ENCODE measurements at places on chromosomes 7 and 10.

DNA sequence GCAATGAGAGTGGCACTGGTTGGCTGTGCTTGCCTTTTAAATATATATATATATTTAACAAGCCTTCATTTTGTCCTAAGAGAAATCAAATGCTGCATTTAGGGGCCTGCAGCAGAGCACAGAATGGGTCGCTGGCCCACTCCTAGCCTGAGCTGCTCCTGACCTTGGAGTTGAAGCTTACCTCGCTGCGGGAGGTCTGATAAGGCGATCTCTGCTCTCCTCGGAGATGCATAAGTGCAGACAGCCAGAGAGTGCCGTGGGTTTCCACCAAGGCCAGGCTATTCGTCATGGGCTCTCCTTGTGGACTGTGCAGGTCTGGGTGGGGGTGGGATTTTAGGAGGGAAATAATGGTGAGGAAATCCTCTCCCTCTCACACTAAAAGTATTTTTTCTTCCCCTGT, 99.5 kb upstream of the IKZF1 start:
- no peak for DNase-seq

GRCh38 chr7:108650467-108650866, 80.8 kb downstream of the DNAJB9 start:
- DNase-seq, result no peak

DNA sequence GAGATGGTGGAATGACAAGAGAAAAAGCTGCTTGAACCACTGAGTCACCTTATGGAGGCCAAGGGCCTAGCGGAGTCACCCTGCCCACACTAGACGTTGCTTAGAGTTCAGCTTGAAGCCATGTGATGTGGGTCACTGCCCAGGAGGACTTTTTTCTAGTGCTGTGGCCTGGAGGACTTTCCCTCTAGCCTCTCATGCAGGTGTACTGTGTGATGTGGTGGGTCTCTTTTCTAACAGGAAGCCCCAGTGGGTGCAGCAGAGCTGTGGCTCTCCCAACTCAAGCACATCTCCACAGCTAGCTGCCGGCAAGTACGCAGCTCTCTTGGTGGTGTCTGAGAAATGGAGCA, 13.6 kb downstream of the POR start:
- no peak for DNase-seq

GRCh38 chr10:132608511-132609195, 71.1 kb downstream of the INPP5A start:
- DNase-seq, result no peak

DNA sequence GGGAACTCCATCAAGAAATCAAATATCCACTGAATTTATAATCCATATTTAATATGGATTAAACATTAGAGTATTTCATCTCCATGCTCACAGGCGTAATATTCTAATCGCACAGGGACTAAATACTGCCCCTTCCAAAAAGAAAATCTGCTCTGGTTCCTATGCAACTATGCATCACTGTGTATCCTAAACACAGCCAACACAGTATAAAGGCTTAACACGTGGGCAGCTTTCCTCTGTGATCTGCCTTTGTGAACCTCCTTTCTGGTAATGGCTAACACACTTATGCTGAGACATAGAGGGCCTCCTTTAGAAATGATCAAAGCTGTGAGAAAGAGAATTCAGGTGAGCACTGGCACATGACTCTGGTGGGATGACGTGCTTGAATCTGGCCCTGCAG, 110.2 kb downstream of the RAB11FIP2 start:
- no peak for DNase-seq

GRCh38 chr10:133162178-133162909, 2.3 kb downstream of the KNDC1 start:
- DNase-seq, result no peak

DNA sequence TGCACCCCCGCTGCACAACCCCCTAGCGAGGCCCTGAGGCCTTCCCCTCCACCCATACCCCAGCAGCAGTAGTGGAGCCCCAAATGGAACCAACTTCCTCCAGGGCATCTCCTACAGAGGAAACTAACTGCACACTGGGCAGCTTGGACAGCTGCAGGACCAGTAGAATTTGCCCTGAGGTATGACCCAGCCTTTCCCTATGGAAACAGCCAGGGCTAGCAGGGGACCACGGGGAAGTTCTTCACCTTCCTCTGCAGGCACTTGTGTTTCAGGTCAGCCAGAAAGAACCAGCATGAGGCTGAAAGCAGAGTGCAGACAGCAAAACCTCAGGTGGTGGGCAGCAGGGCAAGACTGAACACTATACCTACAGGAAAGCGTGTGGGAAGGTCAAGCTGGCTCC, 5.7 kb upstream of the EEPD1 start:
- no peak for DNase-seq

DNA sequence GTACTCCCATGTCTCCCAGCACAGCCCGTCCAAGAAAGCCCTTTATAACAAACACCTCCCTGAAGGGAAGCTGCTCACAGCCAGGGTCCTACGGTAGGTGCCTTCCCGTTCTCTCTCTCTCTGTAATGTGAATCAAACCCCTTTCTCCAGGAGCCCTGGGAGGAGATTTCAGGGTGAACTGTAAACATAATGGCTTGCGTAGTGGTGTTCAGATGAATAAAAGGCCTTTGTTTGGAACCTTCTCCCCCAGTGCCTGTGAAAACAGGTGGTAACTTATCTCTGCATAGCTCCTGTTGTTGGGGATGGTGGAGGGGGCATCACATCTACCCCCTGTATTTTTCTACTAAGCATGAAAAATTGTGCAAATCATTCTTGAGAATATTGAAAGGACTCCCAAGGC, 12.4 kb downstream of the CALHM2 start:
- DNase-seq, result no peak

DNA sequence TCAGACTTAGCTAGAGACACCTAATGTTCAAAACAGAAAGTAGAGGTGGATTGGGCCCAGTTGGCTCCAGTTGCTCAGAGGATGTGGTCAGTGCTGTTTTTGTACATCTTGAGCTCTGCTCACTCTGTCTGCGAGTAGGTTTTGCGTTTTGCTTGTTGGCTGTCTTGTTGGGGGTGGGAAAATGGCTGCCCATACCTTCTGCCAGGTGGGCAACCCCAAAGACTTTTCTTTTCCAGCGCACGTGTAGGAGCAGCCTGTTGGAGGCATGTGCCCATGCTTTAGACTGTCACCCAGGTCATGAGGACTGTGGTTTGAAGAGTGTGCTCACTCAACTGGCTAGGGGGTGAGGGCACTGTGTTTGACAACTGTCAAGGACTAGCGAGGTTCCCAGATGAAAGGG, 73.9 kb downstream of the KAT6B start:
- DNase-seq, result peak; percentile 12

- DNase-seq, result no peak
Measured at GRCh38 chr7:138668229-138668596, 32.9 kb downstream of the SVOPL start.

- DNase-seq, result no peak
Measured at GRCh38 chr7:1607001-1607400, 37.2 kb upstream of the PSMG3 start.

- no peak for DNase-seq
Measured at GRCh38 chr7:157009170-157009777, 1.2 kb downstream of the MNX1 start.

- DNase-seq, result no peak
Measured at GRCh38 chr10:23088609-23089008, 6.8 kb upstream of the MSRB2 start.

DNA sequence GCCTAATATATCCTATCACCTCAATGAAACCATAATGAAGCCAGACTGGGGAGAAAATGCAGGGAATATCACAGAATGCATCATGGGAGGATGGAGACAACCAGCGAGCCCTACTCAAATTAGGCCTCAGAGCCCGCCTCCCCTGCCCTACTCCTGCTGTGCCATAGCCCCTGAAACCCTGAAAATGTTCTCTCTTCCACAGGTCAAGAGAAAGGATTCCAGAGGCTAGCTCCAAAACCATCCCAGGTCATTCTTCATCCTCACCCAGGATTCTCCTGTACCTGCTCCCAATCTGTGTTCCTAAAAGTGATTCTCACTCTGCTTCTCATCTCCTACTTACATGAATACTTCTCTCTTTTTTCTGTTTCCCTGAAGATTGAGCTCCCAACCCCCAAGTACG, 31.5 kb downstream of the PRSS2 start:
- no peak for DNase-seq

DNA sequence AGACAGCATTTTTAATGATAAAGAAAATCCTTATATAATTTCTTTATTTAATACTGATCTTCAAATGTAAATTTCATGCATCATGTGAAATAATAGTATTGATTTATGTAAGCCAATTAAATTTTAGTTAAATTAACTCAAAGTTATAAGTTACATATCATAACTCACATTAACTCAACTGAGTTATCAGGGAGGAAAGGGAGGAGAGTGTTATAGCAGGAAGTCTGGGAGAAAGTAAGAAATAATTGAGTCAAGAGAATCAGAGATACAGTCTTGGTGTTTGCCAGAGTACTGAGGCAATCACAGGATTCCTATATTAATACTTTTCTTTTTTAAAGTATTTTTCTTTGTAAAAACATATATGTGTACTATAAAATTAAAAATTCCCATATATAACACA, 4.0 kb downstream of the BICC1 start:
- no peak for DNase-seq

- no peak for DNase-seq
Measured at GRCh38 chr7:143413123-143413522, 4.5 kb upstream of the EPHA1 start.

GRCh38 chr7:41970941-41971340, 266.1 kb downstream of the GLI3 start:
- no peak for DNase-seq

DNA sequence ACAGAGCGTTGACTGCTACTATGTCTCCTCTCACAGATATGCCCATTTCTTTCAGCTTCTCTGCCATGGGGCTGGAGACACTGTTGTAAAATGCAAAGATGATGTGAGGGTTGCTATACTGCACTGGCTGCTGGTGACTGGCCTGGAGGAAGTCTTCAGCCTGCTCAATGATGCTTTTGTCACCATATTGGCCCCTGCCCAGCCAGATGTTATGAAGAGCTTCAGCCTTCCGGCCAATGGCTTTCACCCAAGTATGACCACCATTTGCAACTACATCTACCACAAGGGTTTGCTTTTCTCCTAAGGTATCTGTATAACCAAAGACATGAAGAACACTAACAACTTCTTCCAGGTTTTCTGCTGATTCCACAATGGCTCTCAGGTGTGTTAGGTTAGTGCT, 1.6 kb downstream of the C7orf25 start:
- DNase-seq, result no peak

GRCh38 chr10:97333601-97334369, 744 bp downstream of the FRAT2 start:
- DNase-seq, result peak; percentile 20

GRCh38 chr10:73551515-73551914, 39.6 kb downstream of the USP54 start:
- no peak for DNase-seq

DNA sequence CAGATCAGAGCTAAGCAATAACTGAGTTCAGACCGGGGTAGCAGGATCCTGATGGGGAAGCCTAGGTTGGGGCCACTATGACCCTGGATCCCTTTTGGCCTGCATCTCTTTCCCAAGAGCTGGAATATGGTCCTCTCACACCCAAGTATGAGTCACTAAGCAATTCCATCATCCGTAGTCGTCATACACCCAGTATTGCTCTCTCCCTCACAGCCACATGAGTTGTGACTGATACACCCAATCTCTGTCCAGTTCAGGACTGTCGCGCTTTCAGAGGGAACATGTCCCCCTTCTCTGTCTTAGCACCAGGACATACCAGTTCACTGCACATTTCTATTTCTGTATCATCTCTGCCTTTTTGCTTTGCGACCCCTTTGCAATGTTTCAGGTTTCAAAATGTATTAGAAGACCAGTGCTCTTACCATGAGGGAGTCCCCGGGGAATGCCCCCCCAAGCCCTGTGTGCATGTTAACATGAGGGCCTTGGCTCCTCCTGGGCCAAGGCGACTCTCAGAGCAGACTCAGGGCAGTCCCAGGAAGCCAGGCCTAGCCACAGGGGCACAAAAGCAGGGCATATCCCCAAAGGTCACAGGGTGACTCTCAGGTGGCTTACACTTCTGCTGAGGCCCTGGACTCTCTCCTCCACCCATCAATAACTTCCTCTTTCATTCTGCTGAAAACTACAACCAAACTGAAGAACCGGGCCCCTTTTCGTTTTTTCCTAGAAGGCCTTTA, 75.3 kb upstream of the SAMD8 start:
- DNase-seq, result no peak

DNA sequence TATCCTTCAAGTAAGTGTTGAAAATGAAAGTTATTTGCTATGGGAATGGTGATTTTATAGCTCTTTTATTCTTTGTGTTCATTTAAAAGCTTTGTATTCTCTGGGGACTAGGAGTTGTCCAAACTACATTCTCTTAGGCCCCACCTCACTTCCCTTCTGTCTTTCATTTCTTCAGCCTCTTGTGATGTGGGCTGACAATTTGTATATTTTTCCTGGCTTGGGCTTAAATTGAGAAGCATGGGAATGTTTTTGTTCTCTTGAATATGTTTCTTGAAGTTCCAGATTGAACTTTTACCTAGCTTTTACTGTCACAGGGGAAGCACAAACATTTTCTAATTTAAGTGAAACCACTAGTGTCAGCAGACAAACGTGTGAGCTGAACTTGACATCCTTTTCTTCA, 27.9 kb downstream of the BBS9 start:
- no peak for DNase-seq

- DNase-seq, result no peak
Measured at GRCh38 chr7:24899905-24900304, 80.1 kb downstream of the OSBPL3 start.

GRCh38 chr7:37732253-37732652, 48.7 kb downstream of the GPR141 start:
- DNase-seq, result peak; percentile 29

GRCh38 chr7:34091321-34091917, 186.1 kb downstream of the BMPER start:
- DNase-seq, result no peak

DNA sequence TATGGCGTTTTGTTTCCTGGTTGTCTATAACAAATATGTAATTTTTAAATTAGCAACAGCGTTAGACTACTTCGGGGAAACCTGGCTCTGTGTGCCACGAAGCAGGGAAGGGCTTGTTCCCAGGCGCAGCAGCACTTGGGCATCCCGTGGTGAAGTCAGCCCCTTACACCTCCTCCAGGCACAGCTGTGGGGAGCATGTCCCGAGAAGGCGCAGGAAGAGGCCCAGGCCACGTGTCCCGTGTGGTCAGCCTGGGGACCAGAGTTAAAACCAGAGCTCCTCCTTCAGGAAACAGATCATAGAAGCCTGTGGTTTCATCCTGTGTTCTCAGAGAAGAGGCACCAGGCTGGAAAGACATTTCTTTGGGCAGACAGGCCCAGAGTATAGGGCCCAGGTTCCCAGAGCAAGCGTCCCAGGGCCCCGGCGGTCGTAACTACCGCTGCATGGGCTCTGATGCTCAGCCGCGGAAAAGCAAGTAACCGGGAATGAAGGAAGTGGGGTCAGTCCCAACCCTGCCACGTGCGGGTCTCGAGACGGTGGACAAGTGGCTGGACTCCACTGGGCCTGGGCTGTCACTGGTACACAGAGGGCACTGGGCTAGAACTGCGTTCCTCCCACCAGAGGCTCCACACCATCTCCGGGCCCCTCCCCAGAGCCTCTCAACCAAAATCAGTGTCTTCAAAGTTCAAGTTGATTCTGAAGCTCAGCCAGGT, 7.1 kb downstream of the NUDT1 start:
- no peak for DNase-seq
